ENCODE measurements at places on chromosomes 7 and 10.

DNA sequence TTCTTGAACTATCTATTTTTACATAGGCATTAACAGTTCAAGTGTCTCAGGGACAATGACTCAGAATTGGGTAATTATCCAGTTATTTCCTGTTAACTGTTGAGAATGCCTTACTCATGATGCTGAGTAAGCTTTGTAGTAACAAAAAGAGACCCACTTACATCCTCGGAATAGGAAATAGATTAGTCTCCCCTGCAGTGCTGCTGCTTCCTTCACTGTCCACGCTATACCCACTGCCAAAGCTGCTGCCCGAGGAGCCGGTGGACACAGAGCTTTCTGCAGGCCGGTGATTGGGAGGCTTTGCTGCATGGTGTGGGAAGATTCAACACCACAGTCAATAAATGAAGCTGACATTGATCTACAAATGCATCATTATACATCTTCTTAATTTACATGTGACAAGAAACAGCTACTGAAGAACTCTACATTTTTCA, 357.1 kb downstream of the PCLO start:
- peak; percentile 91 for DNase-seq

- DNase-seq = no peak
Observed at GRCh38 chr10:107807836-107808235, 643.3 kb upstream of the SORCS1 start.

DNA sequence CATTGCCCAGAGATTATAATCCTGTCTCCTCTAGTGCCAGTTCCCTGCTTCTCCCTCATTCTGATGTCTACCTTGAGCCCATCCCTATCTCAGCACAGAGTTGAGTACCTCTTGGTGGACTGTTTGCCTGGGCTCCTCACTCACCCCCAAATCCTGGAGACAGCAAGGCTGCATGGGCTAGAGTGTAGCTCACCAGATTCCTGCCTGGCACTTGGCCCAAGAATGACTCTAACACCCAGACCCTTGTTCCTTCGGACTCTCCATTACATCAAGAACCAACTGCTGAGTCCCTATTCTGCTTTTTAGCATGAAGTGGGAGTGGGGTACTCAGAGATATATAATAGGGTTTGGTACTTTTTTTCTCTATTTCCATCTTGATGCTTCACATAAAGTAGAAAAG, 22.1 kb downstream of the FAM13C start:
- no peak for DNase-seq

DNA sequence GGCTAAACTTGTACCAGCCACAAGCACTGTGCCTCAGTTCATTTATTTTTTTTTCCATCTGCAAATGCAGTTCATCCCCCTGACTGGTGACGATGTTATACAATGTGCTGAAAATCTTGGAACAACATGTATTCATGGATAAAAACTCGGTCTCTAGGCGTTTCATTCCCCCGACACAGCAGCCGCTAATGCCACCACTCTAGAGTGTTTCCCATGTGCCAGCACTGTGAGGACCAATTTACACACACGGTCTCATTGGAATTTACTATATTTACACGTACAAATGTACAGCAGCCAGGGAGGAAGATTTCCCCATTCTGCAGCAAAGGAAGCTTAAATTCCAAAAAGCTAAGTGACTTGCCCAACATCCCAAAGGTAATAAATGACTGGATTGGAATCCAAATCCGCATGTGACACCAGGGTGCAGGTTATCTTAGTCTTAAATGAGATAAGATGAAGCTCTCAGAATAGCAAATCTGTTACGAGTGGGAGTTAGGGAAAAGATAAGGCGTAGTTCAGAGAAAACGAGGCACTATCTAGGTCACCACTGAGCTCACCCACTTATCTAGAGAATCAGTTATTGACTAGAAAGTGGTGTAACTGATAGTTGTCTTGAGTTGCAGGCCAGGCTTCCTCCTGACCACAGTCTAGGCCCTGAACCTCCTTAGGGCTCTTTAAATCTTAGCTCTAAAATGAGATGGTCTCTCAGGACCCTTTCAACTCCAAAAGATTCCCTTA, 36.7 kb downstream of the FAM107B start:
- no peak for DNase-seq

- DNase-seq = no peak
Observed at GRCh38 chr7:129169686-129170440, 18.6 kb upstream of the SMO start.

- no peak for DNase-seq
Observed at GRCh38 chr10:24893127-24893526, 59.3 kb downstream of the PRTFDC1 start.

- no peak for DNase-seq
Observed at GRCh38 chr7:15851201-15851600, 164.7 kb upstream of the MEOX2 start.

DNA sequence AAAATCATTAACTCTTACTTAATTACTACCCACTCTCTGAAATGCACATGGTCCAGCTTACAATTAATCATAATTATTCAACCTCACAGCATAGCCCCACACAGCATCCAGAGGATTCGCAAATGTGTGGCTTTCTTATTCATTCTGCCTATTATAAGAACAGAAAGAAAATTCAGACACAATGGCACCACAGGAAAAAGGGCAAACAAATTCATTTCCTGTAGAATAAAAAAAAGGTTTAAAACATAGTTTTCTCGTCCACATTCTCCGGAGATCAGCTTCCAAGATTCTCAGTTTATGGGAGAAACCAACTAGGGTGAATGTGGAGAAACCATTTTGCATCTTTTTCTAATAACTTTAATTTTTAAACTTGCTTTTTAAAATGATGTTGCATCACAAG, 201.6 kb downstream of the PARD3 start:
- DNase-seq = no peak

DNA sequence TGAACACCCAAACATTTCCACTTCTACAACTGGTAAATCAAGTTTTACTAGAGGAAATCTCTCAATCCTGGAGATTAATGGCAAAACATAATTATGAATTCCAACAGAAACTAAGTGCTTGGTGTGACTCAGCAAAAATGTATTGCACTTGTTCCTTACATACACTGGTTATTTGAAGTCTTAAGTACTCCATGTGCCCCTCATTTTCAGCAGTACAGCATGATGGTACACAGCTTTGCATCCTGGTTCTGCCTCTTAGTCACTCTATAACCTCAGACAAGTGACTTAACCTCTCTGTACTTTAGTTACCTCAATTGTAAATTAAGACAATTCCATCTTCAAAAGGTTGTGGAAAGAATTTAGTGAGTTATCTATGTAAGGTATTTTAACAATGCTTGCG, 12.9 kb downstream of the SLC16A12 start:
- no peak for DNase-seq

DNA sequence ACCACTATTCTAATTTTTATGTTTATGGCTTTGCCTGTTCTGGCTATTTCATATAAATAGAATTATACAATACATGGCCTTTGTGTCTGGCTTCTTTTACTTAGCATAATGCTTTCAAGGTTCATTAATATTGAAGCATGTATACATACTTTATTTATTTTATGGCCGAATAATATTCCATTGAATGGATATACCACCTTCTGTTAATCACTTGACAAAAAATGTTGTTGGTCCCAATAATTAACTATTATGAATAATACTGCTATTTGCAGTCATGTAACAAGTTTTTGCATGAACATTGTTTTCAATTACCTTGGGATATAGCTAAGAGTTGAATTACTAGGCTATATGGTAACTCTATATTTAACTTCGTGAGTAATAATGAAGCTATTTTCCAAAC, 767.5 kb downstream of the INHBA start:
- no peak for DNase-seq

- DNase-seq = peak; percentile 11
Observed at GRCh38 chr7:131861620-131862346, 305.4 kb upstream of the PODXL start.

DNA sequence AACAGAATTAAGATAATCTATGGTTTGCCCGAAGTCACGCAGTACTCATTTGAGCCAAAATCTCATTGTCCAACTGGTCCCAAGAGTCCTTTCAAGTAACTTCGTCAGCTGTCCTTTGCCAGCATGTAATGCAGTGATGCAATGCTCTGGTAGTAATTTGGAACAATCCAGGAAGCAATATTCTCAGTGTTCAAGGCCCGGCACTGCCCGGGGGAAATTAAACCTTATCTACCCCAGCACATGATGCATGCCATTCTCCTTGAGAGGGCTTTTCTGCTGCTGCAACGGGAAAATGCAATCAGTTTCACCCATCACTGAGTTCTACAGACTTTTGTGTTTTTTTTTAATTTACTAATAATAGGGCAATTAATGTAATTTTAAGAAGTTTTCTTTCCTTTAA, 77.6 kb upstream of the NME8 start:
- no peak for DNase-seq

GRCh38 chr7:134639061-134639460, 7.6 kb upstream of the BPGM start:
- DNase-seq = no peak

- DNase-seq = peak; percentile 83
Observed at GRCh38 chr7:116522247-116522646, 2.6 kb upstream of the CAV1 start.

DNA sequence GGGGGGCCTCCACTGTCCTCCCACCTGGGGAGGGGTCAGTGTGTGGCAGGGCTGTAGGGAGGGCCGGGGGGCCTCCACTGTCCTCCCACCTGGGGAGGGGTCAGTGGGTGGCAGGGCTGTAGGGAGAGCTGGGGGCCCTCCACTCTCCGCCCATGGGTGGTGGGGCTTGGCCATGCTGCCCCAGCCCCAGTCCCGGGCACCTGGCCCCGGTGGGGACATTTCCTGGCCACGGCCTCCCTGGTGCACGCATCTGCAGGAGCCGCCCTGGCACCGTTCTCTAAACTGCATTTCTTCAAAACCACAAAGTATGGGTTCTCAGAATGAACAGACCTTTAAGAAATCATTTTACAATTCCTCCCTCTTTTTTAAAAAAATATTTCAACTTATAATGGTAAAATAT, 89.3 kb upstream of the PDGFA start:
- DNase-seq = no peak

DNA sequence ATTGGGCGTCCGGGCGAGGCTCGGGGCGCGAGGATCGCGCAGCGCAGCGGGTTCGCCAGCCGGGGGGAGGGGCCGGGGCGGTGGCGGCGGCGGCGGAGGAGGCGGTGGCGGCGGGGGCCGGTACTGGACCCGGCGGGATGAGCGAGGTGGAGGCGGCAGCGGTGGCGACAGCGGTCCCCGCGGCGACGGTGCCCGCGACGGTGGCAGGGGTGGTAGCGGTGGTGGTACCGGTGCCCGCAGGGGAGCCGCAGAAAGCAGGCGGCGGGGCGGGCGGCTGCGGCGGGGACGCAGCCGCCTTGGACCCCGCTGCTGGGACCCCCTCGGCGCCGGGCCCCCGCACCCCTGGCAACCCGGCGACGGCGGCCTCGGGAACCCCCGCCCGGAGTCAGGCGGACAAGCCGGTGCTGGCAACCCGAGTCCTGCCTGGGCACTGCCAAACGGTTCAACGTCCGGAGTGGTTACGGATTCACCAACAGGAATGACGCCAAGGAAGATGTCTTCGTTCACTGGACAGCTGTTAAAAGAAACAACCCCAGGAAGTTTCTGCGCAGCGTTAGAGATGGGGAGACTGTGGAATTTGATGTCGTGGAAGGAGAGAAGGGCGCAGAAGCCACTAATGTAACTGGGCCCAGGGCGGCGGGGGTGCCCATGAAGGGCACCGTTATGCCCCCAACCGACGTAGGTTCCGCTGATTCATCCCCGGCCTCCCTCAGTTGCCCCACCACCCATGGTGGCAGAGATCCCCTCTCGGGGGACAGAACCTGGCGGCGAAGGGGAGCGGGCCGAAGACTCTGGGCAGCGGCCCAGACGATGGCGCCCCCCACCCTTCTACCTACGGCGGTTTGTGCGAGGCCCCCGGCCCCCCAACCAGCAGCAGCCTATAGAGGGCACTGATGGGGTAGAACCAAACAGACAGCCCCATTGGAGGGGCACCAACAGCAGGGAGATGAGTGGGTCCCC, 100.3 kb upstream of the CPXM2 start:
- DNase-seq = no peak

- no peak for DNase-seq
Observed at GRCh38 chr10:133134411-133135115, 25.5 kb upstream of the KNDC1 start.

DNA sequence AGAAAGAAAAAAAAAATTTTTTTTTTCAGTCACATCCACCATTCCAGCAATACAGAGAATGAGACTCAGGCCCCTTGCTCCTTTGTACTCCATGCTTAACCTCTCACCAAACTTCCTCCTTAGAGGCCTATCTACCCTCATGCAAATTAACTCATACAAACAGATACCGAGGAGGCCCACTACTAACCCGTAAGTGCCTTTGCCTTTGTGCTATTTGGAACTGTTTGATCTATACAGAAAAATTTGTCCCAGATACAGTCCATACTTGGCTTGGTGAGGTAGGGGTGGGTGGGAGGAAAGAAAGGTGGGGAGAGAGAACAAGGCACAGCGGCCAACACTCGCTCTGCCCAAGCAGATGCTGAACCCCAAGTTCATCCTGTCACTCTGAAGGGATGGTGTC, 87.8 kb upstream of the DUSP5 start:
- no peak for DNase-seq

DNA sequence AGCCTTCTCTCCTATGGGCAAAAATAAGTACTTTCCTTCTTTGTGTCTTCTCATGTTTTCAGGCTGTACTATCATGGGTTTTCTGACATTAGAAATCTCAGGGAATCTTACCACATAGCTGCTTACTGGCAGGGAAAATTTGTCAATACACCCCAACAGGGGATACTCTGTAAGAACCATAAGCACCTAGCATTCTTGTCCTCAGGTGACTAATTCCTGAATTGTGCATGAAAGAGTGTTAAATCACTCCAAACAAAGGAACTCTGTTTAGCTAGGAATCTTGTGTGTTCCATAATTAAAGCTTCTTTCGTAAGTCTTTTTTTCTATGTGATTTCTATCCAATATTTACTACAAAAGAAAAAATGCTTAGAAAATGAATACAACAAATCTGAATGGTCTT, 206.7 kb upstream of the POT1 start:
- no peak for DNase-seq

GRCh38 chr7:121591926-121592325, 195.8 kb upstream of the FAM3C start:
- no peak for DNase-seq
